Esophagus squamous epithelium (tissue), 5 donors: ENCODE measurements at places on chromosomes 5 and 9.

GRCh38 chr5:68187268-68188055, 28.1 kb upstream of the PIK3R1 start:
- DNase-seq = no peak

DNA sequence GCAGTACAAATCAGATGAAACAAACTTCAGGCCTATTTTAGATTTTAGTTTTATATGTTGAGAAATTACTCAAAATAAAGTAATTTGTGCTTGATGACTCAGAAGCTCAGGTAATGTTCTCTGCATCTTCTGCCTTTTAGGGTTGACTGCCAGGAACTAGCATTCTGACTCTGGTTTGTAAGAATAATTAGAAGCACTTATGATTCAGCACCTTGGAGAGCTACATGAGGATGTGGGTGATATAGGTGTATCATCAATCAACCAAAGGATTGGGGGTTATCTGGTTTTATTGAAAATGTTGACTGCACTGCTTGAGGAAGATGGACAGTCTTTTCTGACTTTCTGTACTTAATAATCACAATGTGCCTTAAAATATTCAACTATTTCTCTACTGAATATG, 118.7 kb upstream of the SGCD start:
- DNase-seq = no peak

GRCh38 chr9:72415163-72415562, 50.2 kb upstream of the ZFAND5 start:
- DNase-seq = no peak

DNA sequence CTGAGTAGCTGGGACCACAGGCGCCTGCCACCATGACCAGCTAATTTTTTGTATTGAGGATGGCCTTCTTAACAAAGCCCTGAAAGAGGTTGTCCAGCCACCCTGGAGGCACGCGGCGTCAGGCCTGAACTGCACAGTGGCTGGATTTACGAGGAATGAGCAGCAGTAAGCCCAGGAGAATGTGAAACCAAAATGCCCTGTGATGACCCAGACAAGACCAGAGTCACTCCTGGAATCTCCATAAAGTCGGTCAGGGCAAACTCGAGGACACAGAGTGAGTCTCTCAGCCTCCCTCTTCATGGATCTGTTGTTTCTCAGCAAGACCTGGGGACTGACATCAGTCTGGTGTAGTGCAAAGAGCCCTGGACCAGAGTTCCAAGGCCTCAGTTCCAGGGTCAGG, 53.2 kb upstream of the C5orf58 start:
- no peak for DNase-seq

DNA sequence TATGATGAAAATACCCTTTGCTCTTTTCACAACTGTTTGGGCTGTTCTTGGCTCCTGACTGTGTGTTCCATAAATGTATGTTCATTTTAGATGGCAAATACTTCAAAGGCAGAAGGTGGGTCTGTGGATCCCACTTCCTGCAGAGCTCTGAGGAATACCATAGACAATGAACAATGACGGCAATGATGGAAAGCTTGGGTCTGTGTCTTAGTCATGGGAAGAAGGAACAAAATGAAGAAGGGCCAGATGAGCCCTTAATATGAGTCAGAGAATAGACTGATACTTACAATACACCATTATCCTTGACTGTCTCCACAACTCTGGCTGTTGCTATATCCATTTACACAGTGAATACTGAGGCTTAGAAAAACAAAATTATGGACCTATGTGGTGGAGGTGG, 126.0 kb downstream of the SLIT3 start:
- DNase-seq = no peak

DNA sequence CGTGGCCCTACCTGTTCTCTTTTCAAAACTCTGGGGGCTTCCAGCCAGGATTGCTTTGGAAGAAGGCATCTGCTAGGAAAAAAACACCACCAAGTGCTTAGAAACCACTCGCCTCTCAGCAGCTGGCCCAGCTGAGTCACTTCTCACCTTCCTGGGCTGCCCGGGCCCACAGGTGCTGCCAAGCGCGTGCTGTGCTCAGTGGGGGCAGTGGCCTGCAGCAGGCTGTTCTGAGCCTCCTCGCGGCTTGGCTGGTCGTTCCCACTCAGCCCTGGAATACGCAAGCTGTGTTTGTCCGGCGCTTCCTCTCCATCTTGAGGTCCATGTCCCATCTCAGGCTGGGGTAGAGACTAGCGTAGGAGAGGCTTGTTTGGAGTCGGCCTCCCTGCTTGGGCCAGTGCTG, 102.5 kb upstream of the FCN2 start:
- no peak for DNase-seq

DNA sequence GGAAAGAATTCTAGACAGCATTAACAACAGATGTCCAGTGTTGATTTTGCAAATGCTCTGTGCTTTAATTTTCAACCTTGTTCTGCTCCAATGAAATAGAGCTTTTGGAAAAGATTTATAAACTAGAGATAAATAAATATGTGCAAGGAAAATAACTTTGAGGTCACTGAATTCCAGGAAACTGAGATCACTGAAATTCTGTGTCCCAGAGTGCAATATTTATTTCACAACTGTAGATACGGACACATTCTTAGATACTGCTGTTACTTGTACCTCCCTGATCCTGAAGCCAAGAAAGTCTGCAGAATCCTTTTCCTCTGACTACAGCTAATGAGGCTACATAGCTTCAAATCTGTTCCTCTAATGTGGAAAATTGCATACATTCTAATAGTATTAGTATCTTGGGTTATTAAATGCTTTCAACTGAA, 222.9 kb downstream of the DOCK8 start:
- DNase-seq = no peak

DNA sequence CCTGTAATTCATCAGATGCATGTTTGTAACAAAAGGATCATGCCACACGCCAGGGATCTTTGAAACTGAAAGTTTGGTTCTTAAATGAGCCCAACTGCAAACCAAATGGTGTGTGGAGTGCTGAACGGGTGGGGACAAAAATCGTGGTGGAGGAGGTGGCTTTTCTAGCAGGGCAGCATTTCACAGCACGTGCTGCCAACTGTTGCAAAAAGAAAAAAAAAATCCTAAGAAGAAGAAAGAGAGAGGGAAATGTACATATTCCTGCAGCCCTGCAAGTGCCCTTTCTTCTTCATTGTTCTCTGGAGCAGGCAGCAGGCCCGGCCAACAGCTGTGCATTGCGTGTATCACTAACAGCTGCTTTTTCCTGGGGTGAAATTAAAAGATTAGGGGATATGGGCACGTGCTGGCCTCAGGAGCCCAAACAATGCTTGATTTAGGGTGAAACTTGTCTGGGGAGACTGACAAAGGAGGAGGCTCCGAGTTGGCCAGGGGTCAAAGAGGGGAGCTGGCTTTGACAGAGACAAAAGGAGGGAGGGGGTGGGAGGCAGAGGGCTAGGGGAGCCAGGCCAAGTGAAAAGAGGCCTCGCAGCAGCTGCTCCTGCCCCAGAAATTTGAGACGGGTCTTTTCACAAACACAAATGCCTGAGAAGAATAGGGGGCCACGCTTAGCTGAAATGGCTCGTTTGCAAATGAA, 73.0 kb downstream of the GADD45G start:
- no peak for DNase-seq

DNA sequence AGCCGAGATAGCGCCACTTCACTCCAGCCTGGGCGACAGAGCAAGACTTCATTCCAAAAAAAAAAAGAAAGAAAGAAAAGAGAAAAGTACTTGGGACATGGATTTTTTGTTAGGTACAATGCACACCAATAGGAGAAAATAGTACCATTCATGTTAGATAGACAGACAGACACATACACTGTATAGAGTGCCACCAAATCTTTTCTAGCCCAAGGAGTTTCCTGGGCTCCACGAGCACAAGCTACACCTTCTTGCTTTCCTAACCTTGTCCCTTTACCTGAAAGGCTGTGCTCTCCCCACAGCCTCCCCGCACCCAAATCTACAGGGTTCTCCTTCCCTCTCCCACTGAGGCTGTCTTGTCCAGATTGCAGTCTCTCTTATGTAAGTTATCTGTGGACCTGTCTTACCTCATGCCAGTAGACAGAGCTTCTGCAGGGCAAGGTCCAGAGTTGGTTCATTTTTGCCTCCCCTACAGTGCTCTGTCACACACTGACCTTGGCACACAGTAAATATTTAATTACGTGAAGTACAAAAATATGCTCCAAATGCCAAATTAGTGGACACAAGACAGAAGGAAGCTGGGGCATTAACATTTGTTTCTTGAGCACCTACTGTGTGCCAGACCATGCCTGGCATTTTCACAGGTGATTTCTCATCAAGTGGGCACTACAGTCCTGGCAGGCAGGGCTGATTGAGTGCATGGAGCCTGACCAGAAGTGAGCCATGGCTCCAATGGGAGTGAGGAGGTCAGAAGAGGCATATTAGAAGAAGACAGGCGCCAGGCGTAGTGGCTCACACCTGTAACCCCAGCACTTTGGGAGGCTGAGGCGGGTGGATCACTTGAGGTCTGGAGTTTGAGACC, 5.9 kb downstream of the ALAD start:
- DNase-seq = no peak
